ENCODE measurements at places on chromosomes 5 and 9.

GRCh38 chr5:101788797-101789196 is 507.3 kb downstream of the SLCO4C1 start:
- DNase-seq, result no peak

- no peak for DNase-seq
Measured at GRCh38 chr9:138105123-138105415, 227.5 kb downstream of the CACNA1B start.

DNA sequence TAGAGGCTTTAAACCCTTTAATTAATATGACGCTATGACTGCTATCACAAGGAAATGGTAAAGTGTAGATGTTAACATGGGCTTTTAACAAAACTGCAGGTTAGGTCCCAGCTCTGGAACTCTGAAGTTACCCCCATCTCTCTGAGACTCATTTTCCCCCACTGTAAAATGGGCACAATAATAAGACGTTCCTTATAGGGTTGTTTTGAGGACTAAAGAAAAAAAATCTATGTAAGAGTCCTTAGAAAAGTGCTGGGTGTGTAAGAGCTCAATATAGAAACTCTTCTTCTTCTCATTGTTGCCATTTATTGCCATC is 45.8 kb upstream of the STK32A start:
- DNase-seq, result no peak

DNA sequence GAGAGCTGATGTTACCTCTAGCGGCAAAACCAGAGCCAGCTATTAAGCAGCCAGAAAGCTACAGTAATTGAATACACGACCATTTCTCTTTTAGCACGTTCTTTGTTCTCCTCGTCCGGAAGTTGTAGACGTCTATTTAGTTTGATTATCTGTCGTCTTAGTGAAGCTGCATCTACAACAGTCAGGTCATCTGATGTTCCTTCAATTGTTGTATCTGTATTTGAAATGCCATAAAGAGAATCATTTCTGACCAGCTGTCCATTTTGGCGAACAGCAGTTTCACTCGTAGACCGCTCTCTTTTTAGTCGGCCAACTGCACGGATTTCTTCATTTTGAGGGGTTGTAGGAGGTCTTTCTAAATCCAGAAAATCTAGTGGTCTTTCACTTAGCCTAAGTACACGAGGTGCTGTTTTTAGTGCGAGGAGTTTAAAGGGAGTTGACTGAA is 12.6 kb downstream of the PDE6A start:
- no peak for DNase-seq

DNA sequence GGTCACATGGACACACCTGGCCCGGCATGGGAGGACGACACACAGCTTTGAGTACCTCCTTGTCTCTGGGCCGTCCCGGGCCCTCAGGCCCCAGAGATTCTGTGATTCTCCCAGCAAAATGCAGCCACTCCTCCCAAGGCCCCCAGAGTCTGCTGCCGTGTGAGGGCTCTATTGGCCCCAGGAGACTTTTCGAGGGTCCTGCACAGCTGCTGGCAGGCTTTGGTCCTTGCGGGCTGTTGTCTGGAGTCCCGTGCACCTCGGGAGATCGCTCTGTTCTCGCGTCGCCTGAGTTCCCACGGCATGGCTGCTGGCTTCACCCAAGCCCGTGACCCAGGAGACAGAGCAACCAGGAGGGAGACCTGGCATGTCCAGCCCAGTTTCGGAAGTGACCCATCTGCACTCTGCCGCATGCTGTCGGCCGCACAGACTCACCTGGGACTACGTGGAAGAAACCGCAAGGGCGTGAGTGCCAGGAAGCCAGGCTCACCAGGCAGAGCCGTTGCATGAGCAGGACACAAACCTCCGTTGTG is 46.8 kb upstream of the NKD2 start:
- no peak for DNase-seq

All from hematopoietic multipotent progenitor cell treated with erythropoietin and hydrocortisone succinate and interleukin-3 and kit ligand, for 6 days (in vitro differentiated cells).